Iris pigment epithelial cell (primary cell): ENCODE measurements at places on chromosomes 1 and 21.
A peak's percentile ranks its signal among the peaks of the same experiment; 100 is the strongest.

GRCh38 chr1:220255204-220255603 lies 17.0 kb downstream of the RAB3GAP2 start:
- no peak for DNase-seq

DNA sequence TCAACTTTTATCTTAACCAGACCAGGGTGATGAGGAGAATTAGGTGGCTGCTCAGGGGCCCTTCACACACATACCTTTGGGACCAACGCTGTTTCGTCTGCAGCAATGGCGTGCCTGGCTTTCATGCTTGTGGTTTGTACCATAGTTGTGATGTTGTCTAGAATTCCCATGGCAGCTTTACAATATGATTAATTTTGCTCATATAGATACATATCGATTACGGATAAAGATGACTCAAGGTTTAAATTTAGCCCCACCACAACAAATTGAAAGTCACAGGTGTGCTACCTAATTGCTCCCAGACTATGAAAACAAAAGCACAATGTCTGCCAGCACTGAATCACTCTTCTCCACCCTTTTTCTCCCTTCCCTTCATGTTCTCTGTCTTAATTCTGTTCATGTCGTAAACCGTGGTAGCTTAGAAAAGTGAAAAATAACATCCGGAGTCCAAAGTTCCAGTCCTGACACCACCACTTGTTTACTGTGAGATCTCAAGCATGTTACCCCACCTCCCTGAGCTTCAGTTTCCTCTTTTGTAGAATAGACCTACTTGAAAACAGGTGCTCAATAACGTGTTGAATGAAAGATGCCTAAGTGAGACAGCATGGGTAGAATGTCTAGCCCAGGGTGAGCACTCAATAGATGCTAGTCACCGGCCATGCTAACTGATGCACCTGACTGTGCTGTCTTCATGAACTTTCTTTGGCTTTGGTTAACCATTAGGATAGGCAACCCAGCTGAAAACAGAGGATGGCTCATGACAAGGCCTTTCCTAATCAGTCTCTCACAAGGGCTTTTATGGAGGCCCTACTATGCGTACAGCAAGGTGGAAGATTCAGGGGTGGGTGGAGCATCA lies 22.1 kb upstream of the JUN start:
- no peak for DNase-seq

GRCh38 chr21:42039470-42039901 lies 29.3 kb upstream of the ZBTB21 start:
- DNase-seq: peak; percentile 79

GRCh38 chr1:210397681-210398080 lies 69.0 kb downstream of the HHAT start:
- no peak for DNase-seq

DNA sequence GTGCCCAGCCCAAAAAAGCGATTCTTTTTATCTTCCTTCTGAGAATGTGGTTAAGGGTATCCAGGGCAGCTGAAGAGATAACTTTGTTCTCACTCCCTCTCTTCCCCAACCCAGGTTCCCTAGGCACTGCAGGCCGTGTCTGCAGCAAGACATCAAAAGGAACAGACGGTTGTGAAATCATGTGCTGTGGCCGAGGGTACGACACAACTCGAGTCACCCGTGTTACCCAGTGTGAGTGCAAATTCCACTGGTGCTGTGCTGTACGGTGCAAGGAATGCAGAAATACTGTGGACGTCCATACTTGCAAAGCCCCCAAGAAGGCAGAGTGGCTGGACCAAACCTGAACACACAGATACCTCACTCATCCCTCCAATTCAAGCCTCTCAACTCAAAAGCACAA lies 11.4 kb downstream of the WNT2B start:
- no peak for DNase-seq

DNA sequence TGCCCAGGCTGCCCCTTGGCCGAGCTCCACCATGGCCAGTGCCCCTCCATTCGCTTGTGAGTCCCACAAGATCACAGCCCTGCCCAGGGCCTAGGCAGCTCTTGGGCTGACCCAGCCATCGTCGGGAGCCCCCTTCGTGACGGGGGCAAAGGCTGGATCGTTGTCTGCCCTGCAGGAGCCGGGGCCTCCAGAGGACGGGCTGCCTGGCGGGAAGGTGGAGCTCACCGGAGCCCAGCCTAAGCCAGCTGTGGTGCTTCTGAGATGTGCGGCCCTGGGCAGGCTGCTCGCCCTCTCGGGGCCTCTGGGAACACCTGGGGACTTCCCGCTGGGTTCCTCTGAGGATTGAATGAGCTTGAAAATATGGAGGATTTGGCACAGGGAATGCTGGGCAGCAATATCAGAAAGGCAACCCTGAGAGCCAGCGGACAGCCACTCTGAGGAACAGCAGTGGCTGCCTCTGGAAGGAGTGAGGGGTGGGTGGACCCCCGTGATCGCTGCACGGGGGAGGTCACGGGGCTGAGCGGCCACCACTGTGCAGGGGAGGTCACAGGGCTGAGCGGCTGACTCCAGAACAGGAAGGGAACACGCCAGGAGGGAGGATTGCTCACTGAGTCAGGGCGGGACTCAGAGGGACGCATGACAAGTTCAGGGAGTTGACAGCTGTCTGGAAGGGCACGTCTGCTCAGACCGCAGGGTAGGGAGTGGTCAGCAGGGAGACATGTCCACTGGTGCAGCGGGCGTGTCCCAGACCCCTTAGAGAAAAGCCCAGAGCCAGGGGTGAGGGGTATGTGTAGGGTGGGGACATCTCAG lies 19.3 kb downstream of the TP73 start:
- DNase-seq: no peak

- DNase-seq: no peak
These were observed 51.3 kb upstream of the PLA2G2C start for GRCh38 chr1:20237646-20238045.

- DNase-seq: no peak
These were observed 88.1 kb upstream of the ATP1A1 start for GRCh38 chr1:116284819-116285390.
